ENCODE measurements at places on chromosomes 5 and 9.

GRCh38 chr5:154654486-154655371 is 100.4 kb upstream of the LARP1 start:
- DNase-seq = no peak

DNA sequence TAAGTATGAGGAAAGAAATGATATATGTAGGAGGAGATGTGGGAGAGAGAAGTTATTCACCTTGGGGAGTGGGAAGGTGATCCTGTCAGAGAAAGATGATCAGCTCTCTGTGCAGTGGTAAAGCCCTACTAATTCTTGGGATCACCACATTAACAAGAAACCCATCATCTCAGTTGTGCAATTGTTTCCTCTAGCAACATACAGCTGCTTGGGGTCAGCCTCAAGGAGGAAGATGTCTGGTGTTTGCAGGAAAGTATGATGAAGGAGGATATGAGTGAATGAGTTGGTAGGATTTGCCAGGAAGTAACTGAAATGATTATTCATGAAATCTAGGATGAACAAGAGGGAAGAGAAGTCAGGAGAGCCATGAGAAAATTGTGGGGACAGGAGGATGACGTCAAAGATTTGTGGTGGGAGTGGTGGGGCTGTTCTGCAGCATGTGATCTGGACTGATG is 50.1 kb downstream of the TNFSF8 start:
- no peak for DNase-seq

DNA sequence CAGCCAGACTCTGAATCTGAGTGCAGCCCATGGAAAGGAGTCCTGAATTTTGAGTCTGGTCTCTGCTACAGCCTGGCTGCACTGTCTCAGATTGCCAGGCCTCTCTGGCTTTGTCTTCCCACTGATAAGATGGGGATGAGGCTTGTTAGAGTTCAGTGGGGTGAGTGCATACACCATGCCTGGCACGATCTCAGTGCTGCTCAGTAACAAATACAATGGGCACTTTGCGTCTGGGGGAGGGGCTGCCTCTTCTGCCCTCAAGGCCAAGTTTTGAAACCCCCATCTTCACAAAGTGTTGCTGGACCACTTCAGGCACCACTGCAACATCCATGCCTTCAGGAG is 49.0 kb downstream of the PPARGC1B start:
- no peak for DNase-seq

DNA sequence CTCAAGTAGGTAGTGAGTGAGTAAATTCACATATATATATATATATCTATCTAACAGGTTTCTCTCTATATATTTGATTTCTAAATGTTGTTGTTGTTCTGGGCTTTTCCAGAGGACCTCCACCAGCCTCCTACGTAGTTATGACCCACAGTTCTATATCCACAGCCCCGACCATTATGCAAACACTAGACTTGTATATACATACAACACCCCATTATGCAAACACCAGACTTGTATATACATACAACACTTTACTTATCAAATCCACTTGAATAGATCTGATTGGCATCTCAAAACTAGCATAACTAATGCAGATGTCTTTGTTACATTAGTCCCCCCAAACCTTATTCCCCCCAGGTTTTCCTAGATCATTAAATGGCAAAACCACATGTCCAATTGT is 108.7 kb downstream of the JAKMIP2 start:
- DNase-seq = no peak

- DNase-seq = no peak
Observed at GRCh38 chr9:127087836-127088235, 34.6 kb downstream of the ANGPTL2 start.

GRCh38 chr9:70673844-70674243 is 259.4 kb upstream of the KLF9 start:
- DNase-seq = no peak

- DNase-seq = no peak
Observed at GRCh38 chr9:12212860-12213259, 480.3 kb upstream of the TYRP1 start.

DNA sequence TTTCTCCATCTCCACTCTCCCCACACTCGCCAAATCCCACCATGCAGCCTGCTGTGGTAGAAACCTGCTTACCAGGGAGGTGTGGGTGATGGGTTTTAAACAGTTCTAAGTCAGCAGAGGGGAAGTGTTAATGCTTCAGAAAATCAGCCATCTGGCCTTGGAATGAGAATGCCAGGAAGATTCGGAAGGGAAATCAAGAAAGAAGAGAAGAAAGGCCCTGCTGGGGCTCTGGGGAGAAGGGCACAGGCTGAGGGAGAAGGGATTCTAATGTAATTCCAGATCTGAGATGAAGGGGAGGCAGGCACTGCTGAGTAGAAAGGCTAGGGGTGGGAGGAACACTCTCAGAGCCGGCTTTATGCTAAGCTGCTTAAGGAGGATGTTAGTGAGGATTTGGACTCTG is 434.7 kb upstream of the DMAC1 start:
- no peak for DNase-seq

GRCh38 chr5:123599171-123599570 is 87.2 kb downstream of the CSNK1G3 start:
- no peak for DNase-seq

DNA sequence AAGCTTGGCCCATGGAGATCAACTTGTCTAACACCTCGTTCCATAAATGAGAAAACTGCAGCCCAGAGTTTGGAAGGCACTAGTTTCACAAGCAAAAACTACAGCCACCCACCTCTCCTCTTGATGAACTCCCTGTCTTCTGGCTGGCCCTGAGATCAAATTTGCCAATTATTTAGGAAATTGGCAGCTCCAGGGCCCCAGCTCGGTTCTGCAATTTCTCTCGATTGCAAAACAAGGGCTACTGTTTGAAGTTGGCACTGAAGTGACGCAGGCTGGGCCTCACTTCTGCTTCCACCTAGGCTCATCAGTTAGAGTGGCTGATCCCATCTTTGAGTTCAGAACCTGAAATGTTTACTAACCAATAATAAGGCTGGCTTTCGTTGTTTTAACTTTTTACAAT is 3.7 kb upstream of the GPX3 start:
- DNase-seq = peak; percentile 81

DNA sequence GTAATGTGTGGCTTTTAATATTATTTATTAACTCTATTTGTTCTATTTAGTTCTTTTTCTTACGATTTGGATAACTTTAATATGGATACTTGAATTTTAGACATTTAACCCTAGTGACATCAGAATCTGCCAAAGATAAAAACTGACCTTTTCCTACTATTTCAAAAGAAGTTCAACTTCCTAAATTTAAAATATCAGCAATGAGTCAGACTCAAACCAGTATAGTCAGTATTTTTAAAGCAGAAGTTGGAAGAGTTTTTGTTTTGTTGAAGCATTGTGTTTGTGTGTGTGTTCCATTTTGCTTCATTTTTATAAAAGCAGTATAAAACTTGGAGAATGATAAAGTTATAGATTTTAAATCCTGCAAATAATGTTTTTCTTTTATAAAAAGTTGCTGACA is 251.8 kb upstream of the RASA1 start:
- DNase-seq = no peak

DNA sequence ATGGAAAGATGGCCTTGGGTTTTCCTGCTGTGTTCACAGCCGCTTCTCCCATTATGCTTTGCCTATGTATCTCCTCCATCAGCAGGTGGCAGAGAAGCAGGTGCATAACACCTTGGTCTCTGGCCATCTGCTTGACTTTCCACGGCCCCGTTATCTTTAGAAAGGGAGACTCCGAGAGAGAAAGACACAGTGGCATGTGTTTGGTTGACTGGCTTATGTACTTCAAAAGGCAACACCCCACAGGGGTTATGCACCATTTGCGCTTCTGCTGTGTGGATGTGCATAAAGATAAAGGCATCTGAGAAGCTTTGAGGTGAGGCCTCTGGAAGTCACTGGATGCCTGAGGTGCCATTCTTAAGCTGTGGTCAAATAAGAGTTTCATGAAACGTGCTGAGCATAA is 138.4 kb downstream of the EGFLAM start:
- no peak for DNase-seq

GRCh38 chr9:129331772-129332500 is 153.9 kb upstream of the IER5L start:
- DNase-seq = peak; percentile 9

DNA sequence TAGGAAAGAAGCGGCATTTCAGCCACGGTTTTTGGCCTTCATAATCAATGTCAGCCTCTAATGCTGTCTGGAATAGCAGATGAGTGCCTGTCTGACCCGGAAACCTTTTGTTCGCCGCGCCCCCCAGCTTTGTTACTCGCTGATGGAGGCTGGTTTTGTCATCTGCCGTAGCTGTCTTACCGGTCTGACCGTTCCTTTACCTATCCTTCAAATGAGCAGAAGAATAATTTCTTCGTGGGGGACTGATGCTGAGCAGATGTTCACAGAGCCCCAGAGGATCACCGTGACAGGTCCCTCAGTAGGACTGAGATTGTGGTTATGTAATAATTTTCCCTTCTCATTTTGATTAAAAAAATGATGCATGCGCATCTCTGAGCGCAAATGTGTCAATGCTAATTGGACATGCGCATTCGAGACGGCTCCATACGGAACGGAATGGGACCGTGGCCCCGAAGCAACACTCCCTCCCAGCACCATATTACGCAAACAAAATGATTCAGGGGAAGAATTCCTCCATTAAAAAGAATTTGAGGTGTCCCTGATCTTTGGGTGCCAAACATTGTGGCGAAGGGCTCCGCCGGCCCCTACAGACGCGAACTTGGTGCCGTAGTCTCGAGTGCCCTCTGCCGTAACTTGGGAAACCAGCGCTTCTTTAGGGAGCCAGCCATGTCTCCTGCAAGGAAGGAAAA is 27.6 kb downstream of the TLX3 start:
- DNase-seq = peak; percentile 31

DNA sequence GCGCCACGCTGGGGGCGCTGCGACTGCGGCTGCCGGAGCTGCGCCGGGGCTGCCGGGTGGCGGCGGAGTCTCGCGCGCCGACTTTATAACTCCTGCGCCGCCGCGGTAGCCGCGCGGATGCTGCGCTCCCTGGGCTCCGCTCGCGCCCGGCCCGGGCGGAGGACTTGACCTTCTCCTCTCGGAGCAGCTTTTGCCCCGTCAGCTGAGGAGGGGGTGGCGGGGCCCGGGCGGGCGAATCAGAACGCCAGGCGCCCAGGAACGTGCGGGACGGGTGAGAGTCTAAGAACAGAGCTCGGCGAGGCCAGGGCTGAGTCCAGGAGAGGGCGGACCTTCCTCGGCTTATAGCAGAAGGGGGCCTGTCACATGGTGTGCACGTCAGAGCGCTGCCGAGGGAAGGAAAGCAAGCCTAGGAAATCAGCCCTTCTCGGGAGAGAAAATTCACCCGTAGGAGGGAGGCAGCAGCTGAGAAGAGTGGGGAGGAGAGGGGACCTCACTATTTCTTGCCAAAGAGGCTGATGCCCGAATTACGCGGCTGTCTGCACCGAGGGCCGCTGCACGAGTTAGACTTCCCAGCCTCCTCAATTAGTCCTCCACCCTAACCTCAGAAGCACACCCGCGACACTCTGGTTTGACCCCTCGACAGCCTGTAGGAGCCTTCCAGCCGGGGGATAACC is at the start of gene FOXD1:
Gene FOXD1, minus strand, starts transcription at position 315 of the 674 bp plus-strand sequence. CDS start 415 bp downstream, outside the sequence.
- DNase-seq = peak; percentile 69

DNA sequence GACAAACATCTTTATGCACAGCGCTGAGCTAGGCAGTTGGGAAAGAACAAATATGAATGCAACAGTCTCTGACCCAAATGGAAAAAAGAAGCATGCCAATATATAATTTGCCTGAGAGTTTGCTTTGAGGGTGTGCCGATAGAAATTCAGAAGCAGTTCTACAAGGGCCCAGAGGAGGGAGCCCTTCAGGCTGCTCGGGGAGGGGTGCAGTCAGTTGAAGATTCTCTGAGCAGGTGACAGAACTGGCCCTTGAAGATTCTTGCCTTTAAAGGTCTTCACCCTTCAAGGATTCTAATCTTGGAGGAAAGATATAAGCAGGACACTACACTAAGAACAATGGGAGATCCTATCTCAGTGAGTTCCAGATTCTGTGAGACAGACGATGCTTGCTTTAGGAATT is 3.7 kb upstream of the PAPPA start:
- no peak for DNase-seq

GRCh38 chr5:37631939-37632338 is 207.9 kb downstream of the GDNF start:
- no peak for DNase-seq

DNA sequence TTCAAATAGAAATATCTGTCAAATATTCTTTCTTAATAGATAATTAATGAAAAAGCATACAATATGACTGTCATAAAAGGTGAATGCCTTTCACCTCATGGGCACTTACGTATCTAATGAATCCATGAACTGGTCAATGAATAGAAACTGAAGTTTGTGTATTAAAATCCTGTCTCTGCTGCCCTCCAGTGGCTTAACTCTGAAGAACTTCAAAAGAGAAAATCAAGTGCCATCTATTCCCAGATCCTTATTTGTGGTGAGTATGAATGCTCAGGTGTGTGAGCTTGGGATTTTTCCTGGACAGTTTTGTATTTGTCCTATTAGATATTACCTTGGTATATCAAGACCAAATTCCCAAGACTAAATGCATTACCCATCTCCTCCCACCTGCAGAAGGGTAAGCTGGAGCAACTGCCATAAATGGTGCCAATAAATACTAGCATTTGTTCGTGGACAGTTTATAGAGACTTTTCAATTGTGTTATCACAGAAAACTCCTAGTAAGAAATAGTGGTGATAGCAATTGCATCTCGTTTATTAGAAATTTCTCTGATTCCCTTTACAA is 44.0 kb upstream of the SVEP1 start:
- DNase-seq = no peak

GRCh38 chr5:69271376-69271775 is 36.7 kb downstream of the CDK7 start:
- no peak for DNase-seq

- no peak for DNase-seq
Observed at GRCh38 chr5:88895681-88896501, 12.9 kb upstream of the MEF2C start.

GRCh38 chr9:136847826-136848392 is 1.3 kb upstream of the PHPT1 start:
- peak; percentile 96 for DNase-seq

- DNase-seq = peak; percentile 18
Observed at GRCh38 chr9:7266911-7267595, 509.3 kb downstream of the KDM4C start.

GRCh38 chr5:9784231-9784630 is 154.1 kb upstream of the TAS2R1 start:
- DNase-seq = no peak

- no peak for DNase-seq
Observed at GRCh38 chr9:17484906-17485305, 94.0 kb upstream of the SH3GL2 start.

GRCh38 chr9:97981846-97982682 is 1.1 kb upstream of the ANP32B start:
- peak; percentile 34 for DNase-seq

Measured in right cardiac atrium (tissue), 5 donors.